ENCODE measurements at places on chromosomes 5 and 9.

GRCh38 chr9:130128733-130129431 lies 43.3 kb upstream of the NCS1 start:
- DNase-seq = peak; percentile 71

GRCh38 chr9:71663216-71663615 lies 105.1 kb downstream of the CEMIP2 start:
- DNase-seq = no peak

DNA sequence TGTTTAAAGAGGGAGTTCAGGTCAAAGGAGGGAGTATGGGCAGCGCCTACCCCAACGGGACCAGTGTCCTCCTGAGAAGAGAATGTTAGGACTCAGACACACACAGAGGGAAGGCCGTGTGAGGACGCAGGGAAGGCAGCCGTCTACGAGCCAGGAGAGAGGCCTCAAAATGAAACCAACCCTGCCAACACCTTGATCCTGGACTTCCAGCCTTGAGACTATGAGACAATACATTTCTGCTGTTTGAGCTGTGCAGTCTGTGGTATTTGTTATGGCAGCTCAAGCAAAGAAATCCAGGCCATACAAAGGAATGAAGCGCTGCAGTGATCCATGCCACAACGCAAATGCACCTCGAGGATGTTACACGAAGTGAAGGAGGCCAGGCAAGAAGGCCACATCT lies 97.9 kb downstream of the COL23A1 start:
- no peak for DNase-seq

- no peak for DNase-seq
Observed at GRCh38 chr9:911005-911404, 65.5 kb upstream of the DMRT3 start.

GRCh38 chr9:72262063-72262462 lies 102.9 kb downstream of the ZFAND5 start:
- no peak for DNase-seq

- no peak for DNase-seq
Observed at GRCh38 chr9:13151489-13151888, 128.0 kb downstream of the MPDZ start.

DNA sequence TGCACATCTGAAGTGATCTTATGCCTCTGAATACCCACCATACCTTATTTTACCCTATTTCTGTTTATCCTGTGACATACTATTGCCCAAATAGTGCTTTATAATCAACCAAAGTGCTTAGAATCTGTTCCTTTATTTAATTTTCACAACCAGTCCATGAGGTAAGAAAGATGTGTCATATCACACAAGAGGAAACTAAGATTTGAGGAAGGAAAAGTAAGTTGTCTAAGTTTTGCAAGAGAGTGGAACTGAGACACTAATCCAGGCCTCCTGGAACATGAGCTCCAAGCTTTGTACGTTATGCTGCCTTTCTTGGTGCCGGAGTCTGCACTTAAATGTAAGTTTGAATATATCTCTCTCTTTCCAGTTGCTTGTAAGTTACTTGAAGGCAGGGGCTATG lies 17.2 kb downstream of the KDM3B start:
- DNase-seq = no peak

GRCh38 chr9:70510157-70510770 lies 95.8 kb upstream of the KLF9 start:
- DNase-seq = peak; percentile 46

- DNase-seq = no peak
Observed at GRCh38 chr5:161535762-161536161, 10.8 kb downstream of the GABRB2 start.

DNA sequence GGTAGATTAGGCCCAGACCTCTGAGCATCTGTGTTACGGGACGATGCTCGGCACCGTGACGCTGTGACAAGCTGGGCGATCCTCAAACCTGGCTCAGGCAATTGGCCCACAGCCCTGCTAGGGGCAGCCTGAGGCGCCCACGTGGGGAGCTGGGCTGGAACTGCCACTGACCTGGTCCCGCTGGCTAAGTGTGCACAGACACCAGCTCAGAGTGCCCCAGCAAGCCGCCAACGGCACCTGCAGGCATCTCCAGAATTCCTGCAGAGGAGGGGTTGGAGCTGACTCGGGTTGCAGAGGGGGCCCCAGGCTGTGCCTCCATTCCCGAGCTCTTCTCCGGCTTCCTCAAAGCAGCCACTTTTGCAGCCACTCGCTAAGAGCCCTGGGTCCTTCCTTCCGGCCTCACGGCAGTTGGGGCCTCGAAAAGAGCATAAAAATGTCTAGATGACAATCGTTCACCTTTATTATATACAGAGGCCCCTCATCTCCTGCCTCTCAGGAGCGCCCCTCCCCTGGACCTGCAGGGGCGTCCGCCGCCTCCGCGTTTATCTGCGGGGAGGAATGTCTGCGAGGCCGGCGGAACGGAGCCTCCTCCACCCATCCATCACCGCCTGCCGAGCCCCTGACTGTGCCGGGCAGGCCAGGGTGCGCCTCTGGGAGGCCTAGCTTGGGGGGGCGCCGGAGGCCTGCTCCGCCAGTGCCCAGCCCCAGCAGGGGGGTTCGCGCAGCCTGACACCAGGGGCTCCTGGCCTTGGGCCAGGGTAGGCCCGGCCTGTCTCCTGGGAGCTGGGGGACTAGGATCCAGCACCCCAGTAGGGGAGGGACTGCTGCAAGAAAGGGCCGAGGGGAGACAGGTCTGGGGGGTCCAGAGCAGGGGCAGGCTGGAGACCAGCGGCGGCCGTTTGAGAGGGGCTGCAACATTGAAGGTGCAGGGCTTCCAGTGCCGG lies 144.9 kb downstream of the BARX1 start:
- DNase-seq = no peak

- DNase-seq = no peak
Observed at GRCh38 chr9:22682961-22683699, 236.5 kb downstream of the DMRTA1 start.

DNA sequence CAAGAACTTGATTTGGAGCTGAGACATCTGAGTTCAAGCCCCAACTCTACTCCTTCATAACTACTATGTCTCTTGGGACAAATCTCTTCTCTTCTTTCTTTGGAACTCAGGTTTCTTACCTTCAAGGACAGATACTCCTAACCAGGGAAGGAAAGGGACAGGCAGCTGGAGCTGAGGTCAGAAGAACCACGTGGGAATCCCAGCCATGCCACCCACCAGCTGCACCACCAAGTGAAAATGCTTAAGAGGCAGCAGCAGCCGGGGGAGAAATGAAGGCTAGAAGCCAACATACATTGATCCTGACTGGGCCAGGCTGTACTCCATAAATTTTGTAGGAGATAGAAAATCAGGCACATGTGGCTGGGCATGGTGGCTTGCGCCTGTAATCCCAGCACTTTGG lies 9.6 kb upstream of the OR5C1 start:
- no peak for DNase-seq

GRCh38 chr5:179588166-179588565 lies 35.3 kb downstream of the HNRNPH1 start:
- DNase-seq = no peak

GRCh38 chr5:77463905-77464304 lies 28.2 kb downstream of the WDR41 start:
- DNase-seq = no peak

- DNase-seq = no peak
Observed at GRCh38 chr9:127437497-127438264, 13.5 kb downstream of the ZNF79 start.

DNA sequence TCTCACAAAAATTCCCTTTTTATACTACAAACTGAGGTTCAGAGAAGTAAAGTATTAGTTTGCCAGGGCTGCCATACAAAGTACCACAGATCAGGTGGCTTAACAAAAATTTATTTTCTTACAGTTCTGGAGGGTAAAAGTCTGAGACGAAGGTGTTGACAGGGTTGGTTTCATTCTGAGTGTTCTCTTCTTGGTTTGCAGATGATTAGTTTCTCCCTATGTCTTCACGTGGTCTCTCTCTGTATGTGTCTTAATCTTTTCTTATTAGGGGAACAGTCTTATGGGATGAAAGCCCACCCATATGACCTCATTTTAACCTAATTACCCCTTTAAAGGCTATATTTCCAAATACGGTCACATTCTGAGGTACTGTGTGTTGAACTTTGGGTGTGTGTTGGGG lies 274.2 kb downstream of the BRINP1 start:
- DNase-seq = no peak

DNA sequence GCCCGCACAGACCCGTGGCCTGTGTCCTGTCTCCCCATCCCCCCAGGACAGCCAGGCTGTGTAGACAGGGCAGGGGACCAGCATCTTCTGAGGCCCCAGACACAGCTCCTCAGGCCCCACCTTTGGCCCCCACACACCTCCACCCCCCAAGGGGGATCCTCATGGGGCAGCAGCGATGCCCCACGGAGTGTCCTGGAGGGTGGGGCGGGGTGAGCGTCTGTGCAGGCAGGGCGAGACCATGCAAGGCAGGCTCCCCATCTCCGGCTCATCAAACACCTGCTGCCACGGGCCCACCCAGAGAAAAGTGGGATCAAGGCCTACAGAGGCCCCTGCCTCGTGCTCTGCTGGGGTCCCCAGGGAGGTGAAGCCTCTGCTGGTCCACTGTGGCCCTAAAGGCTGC lies 118.7 kb upstream of the FOXD4L5 start:
- DNase-seq = no peak

GRCh38 chr5:69152731-69153130 lies 14.2 kb upstream of the CCNB1 start:
- no peak for DNase-seq

DNA sequence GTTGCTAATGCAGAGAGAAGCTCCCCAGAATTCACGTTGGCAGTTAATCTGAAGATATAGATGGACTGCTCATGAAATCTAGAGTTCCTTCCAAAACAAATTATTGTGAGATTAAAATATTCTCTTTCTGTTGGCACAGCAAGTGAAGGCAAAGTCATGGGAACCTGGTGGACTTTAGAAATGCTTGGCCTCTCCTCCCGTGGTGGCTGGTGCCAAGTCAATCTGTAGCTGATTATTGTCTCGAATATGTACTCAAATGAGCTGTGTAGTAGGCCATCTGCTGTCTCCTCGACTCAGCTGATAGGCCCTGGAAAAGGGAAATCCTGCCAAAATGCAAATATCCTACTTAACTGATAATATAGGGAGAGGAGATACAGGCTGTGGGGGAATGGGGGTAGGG lies 69.3 kb downstream of the DAPK1 start:
- no peak for DNase-seq

- DNase-seq = no peak
Observed at GRCh38 chr5:149405550-149406202, 26.6 kb upstream of the IL17B start.

- DNase-seq = no peak
Observed at GRCh38 chr5:13566871-13567339, 377.6 kb downstream of the DNAH5 start.

- DNase-seq = no peak
Observed at GRCh38 chr5:168934169-168934568, 355.0 kb upstream of the PANK3 start.

GRCh38 chr5:52952483-52952882 lies 36.7 kb upstream of the ITGA2 start:
- no peak for DNase-seq

DNA sequence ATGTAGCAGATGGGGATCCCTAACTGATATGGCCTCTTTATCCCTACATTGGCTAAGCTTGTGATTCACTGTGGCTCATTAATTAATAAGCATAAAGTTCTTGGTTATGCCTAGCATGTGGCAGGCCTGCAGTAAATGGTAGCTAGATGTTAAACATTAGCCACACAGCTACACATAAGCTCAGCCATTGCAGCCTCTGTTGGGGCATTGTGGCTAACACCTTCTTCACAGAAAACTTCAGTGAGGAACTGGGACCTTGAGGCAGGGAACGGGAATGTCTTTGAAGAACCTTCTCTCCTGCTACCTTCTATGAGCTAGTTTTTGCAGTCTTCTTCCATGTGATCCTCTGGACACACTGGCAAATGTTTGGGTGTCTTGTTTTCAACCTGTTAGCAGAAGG lies 338.2 kb downstream of the NTRK2 start:
- no peak for DNase-seq

DNA sequence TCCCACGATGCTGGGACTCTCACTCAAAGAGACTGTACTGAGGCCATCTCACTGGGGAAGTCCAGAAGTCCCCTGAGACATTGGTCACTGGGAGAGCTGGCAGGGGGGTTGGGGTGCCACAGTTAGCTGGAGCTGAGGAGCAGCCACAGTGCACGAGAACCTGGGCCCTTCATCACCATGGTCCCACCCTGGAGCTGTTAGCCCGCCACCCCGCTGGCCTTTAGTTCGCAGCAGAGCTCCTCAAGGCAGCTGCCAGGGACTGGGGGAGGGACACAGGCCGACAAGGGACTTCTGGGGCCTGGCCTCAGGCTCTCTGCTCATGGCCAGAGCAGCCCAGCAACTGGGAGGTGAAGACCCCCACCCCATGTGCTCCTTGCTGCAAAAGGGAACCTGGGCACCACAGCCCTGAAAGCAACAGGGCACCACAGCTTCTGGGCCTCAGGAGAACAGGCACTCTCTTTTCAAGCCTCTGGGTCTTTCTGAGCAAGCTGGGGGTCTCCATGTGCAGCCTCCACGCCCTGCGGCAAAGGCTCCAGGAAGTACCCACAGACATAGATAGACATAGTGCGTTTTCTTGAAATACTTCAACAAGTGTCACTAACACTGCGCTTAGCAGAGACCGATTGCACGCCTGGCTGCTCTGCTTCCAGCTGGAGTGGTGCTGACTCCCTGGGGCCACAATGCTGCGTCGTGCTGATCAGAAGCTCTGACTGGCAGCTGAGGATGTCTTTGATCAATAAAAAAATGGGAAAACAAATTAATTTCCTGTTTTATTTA lies 46.0 kb downstream of the VAV2 start:
- DNase-seq = no peak

DNA sequence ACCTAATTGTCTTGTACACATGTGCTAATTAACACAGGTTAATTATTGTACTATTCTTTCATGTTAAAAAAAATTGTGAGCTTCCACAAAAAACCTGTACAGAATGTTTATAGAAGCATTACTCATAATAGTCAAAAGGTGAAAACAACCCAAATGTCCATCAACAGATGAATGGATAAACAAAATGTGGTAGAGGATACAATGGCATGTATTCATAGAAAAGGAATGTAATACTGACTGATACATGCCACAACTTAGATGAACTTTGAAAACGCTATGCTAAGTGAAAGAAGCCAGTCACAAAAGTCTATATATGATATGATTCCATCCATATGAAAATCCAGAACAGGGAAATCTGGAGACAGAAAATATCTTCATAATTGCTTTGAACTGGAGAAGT lies 25.6 kb downstream of the RRAGA start:
- no peak for DNase-seq

GRCh38 chr5:58666598-58667581 lies 84.0 kb downstream of the RAB3C start:
- DNase-seq = no peak

DNA sequence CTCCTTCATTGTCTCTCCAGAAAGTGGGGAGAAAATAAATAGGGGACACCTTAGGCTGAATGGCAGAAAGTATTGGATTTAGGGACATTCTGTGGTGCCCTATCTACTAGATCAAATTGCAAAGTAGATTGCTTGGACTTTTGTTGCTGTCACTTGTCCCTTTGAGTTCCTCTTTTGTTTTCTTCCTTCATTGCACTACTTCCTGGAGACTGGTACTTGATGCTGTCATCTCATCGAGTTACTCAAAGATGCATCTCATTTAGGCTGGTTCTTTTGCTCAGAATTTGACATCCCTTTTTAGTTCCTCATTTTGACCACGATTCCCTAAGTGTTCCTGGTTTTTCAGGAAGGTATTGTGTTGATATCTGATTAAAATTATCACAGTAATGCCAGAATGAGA lies 137.6 kb downstream of the ADGRV1 start:
- no peak for DNase-seq
